ENCODE measurements at places on chromosomes 6 and 20. TPM values are rescaled to one million over a fixed set of nuclear protein-coding genes. Genes with fewer than 3 reads are reported as not detected.

The TRIM15 gene
- not detected for total RNA-seq

DNA sequence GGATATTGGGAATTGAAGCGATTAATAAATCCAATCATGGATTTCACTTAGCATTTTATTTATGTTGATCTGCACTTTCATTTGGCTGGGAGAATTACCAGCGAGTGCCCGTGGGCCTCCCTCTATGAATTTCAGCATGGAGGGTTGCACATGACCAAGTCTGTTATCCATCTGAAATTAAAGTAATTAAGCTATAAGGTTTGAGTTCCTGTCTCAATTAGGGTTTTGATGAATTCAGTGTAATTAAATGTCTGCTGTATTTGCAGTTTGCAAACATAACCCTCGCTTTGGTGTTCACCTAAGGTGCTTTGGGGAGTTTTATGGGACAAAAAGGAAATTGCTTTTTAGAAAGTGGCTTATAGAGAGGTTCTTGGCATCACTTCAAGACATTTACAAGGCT, 169.8 kb upstream of the RIN2 start:
- DNase-seq: no peak
- no peaks in the 10 kb centered on the region for H3K36me3 ChIP-seq
- H3K4me1 ChIP-seq: no peaks in the 10 kb centered on the region
- H3K27me3 ChIP-seq: peaks cover 5% of the 10 kb centered on the region
- no peak overlapping the region for H3K4me3 ChIP-seq

DNA sequence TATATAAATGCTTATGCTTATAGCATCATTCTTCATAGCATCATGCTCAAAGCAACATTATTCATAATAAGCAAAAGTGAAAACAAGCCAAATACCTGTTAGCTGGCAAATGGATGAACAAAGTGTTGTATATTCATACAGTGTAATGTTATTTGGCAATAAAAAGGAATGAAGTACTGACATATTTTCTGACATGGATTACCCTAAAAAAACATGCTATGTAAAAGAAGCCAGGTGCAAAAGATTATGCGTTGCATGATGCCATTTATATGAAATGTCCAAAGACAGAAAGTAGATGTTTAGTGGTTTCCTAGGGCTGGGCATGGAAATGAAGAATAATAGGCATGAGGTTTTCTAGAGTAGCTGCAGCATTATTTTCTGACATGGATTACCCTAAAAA, 77.1 kb downstream of the GFRA4 start:
- H3K36me3 ChIP-seq: peaks cover 21% of the 10 kb centered on the region
- no peaks in the 10 kb centered on the region for H3K4me1 ChIP-seq
- H3K27ac ChIP-seq: no peak overlapping the region
- no peak for DNase-seq

DNA sequence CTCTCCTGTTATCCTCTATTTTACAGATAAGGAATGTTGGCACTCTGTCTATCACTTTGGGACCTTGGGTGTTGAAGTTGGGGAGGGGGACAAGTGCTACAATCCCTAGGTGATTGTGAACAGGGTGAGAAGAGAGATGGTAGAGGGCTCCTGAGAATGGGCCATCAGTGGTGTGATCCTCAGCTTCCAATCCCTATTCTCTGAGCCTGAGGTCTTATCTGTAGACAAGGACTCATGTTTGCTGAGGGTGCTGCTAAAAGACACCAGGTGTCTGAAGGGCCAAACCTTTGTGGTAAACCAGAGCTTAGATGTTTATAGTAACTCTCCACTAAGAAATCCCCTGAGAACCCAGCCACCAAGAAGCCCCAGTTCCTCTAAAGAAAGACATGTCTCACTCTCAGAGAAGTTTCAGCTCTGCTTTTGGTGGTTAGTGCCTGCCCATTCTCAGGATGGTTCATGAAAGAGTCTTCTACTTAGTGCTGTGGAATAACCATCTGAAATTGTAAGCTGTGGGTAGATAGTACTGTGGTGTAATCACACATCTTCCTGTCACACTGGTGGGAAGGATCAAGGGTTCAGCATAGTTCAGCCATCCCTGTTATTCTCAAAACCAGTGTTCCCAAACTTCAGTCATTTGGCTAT, 58.2 kb upstream of the IL20RA start:
- H3K27me3 ChIP-seq: no peaks in the 10 kb centered on the region
- no peak overlapping the region for H3K27ac ChIP-seq
- no peaks in the 10 kb centered on the region for H3K36me3 ChIP-seq
- H3K4me3 ChIP-seq: no peak overlapping the region

DNA sequence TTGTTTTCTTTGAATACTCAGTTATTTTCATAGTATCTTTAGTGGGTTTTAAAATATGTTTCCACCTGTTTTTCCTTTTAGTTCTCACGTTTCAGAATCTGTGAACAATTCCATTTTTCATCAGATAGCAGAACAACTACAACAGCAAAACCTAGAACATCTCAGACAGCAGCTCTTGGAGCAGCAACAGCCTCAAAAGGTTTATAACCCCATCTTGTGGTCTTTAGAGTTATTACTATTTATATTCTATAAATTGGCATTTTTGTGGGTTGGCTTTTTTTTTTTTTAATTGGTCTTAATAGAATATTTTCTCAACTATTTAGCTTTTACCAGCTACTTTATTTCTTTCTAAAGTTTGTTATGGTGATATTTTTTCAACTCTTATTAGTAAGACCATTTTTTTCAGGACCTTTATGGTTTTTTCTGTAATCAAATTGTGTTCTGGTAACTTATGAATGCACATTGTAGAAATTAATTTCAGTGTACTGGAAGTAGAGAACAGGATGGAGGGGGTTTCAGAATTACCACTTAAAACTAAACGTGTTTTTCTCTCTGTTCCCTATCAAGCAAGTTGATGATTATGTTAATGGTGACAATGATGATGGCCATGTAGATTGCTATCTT, 72.2 kb downstream of the SCAF8 start:
- H3K27ac ChIP-seq: no peak overlapping the region
- H3K4me3 ChIP-seq: no peak overlapping the region
- H3K36me3 ChIP-seq: peaks cover 29% of the 10 kb centered on the region
- DNase-seq: peak; percentile 12
- no peaks in the 10 kb centered on the region for H3K4me1 ChIP-seq
- no peaks in the 10 kb centered on the region for H3K27me3 ChIP-seq

GRCh38 chr6:137167702-137168377, 5.6 kb downstream of the IL22RA2 start:
- no peaks in the 10 kb centered on the region for H3K4me1 ChIP-seq
- H3K4me3 ChIP-seq: no peak overlapping the region
- no peaks in the 10 kb centered on the region for H3K27me3 ChIP-seq
- no peak for DNase-seq
